Activated CD4-positive, alpha-beta memory T cell treated with anti-CD3 and anti-CD28 coated beads, Interleukin-2, amount 10 ng/mL, durations not matched to agents 7 days and 5 days (primary cell): ENCODE measurements at places on chromosomes 3 and 15.

- H3K36me3 ChIP-seq, result no peaks in the 10 kb centered on the region
- H3K27ac ChIP-seq, result no peak overlapping the region
- H3K4me3 ChIP-seq, result no peak overlapping the region
- no peak for DNase-seq
- peaks cover 28% of the 10 kb centered on the region for H3K4me1 ChIP-seq
- peaks cover 5% of the 10 kb centered on the region for H3K27me3 ChIP-seq
Observed at GRCh38 chr15:57769266-57769665, 62.8 kb downstream of the POLR2M start.

GRCh38 chr3:71407823-71408222 lies 175.7 kb downstream of the FOXP1 start:
- no peak overlapping the region for H3K4me3 ChIP-seq
- DNase-seq, result no peak
- H3K4me1 ChIP-seq, result no peaks in the 10 kb centered on the region
- no peak overlapping the region for H3K27ac ChIP-seq
- H3K36me3 ChIP-seq, result no peaks in the 10 kb centered on the region

DNA sequence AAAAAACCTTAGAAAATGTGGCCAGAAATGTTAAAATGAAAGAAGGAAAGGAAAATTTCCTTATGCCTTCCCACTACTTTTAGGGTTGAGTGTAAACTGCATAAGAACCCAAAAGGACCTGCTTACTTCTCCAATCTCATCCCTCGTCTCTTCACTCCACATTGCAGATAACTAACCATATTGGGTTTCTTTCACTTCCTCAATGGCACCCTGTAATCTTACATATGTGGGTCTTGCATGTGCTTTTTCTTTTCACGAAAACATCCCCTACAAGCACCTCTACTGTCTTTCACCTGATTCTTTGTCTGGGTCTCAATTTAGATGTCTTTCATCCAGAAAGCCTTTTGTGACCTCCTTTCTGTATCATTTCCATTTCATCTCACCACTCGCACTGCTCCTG lies 23.1 kb downstream of the EOMES start:
- H3K4me3 ChIP-seq, result no peak overlapping the region
- no peaks in the 10 kb centered on the region for H3K27me3 ChIP-seq
- no peak for DNase-seq
- no peaks in the 10 kb centered on the region for H3K36me3 ChIP-seq

DNA sequence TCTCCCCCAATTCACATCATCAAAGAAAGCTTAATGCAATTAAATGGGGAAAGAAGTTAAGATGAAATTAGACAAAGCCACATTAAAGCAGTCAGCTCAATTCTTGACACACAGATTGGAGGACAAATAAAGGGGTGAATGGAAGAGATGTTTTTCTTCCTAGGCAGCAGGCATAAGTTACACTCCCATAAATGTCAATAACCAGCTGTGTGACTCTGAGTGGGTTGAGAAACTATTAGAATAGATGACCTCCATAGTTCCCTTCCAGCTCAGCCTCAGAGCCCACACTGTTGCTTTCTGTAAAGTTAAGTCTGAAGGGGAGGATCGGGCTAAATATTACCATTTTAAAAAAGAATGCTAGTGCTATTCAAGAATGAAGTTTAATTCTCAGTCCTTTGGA lies 71.0 kb downstream of the THBS1 start:
- H3K36me3 ChIP-seq, result no peaks in the 10 kb centered on the region
- no peaks in the 10 kb centered on the region for H3K4me1 ChIP-seq
- no peak overlapping the region for H3K4me3 ChIP-seq
- H3K27me3 ChIP-seq, result peaks cover 9% of the 10 kb centered on the region
- DNase-seq, result no peak
